Mesothelial cell of epicardium (in vitro differentiated cells): ENCODE measurements at places on chromosomes 2 and 18.
A peak's percentile ranks its signal among the peaks of the same experiment; 100 is the strongest.

- DNase-seq: peak; percentile 74
Observed at GRCh38 chr2:68121873-68122679, 35.6 kb upstream of the PNO1 start.

- DNase-seq: no peak
Observed at GRCh38 chr2:14678761-14679160, 46.2 kb downstream of the LRATD1 start.

- DNase-seq: no peak
Observed at GRCh38 chr2:7819850-7820249, 862.0 kb upstream of the ID2 start.

- peak; percentile 37 for DNase-seq
Observed at GRCh38 chr2:4762951-4763376, 929.2 kb upstream of the SOX11 start.

DNA sequence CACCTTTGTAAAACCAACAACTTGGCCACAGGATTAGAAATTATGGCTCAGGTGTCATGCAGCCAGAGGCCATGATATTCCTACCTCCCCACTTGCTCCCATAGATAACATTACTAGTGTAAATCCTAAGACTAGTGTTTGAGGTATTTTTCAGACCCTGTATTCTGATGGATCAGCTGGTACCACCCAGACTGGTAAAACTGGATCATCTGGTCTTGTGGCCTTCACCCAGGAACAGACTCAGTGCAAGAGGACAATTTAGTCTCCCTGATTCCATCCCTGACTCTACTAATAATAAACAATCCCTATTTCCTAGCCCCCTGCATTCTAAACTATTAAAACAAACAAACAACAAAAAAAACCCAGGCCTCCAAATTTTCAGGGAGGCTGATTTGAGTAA is 121.0 kb downstream of the ALPK2 start:
- no peak for DNase-seq

DNA sequence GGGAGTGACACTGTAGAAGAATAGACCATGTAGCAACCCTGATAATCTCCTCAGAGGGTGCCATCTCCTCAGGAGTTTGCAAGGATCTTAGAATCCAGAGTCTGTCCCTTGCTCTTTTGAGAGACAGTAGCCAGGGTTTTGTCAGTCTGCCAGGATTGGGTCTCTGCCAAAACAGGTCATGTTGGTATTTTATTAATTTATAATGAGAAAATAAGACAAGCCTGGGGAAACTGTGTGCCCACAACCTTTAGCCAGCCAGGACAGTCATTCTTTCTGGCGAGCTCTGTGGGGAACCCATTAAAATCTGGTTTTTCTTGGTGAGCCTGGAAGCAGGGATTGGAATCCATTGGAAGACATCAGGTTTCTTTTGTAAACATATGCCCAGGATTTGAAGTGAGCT is 78.6 kb downstream of the PTPRM start:
- no peak for DNase-seq

DNA sequence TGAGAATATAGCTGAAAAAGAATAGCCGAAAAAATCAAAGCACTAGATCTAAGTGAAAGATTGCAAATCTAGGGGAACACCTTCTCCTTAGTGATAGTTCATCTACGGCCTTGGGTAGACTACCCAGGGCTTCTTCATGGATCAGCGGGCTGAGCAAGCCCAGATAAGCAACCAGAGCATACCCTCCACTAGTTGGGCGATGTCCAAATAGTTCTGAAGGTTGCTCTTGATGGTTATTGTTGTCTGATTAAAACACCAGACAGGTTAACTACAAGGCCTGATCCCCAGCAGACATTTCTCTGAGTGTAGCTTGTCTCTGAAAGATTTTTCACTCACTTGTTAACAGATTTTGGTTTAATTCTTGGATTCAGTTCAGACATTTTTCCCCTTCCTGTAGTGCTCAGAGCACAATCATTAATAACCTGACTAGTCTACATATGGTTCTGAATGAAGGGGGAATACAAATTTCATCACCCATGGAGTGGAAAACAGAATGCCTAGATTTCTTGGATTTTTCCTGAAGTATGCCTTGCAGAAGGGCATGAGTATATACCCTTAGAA is 99.6 kb downstream of the BABAM2 start:
- DNase-seq: no peak
